Suppressor macrophage (primary cell): ENCODE measurements at places on chromosomes 13 and 19.

DNA sequence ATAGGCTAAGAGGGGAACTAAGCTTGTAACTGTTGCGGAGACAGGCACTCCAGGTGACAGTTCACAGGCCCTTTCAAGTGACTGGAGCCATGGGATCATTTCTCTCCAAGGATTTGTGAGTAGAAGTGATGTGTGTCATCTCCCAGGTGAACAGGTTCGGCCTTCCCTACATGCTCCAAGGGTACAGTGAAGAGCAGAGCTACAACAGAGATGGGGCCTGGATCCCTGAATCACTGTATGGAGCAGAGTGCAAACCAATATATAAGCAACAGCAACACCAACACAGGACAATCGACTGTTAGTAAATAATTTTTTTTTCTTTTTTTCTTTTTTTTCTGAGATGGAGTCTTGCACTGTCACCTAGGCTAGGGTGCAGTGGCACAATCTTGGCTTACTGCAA, 15.0 kb downstream of the ZSCAN18 start:
- DNase-seq, result no peak

GRCh38 chr13:35889560-35889959, 241.6 kb downstream of the DCLK1 start:
- no peak for DNase-seq

- DNase-seq, result no peak
Observed at GRCh38 chr19:53463263-53463662, 4.3 kb upstream of the ZNF813 start.

GRCh38 chr13:43127827-43128226, 104.4 kb downstream of the DNAJC15 start:
- DNase-seq, result no peak
